ENCODE measurements at places on chromosomes 1 and 21.
A peak's percentile ranks its signal among the peaks of the same experiment; 100 is the strongest.

- DNase-seq = no peak
Measured at GRCh38 chr1:15946571-15947381, 29.1 kb downstream of the ZBTB17 start.

DNA sequence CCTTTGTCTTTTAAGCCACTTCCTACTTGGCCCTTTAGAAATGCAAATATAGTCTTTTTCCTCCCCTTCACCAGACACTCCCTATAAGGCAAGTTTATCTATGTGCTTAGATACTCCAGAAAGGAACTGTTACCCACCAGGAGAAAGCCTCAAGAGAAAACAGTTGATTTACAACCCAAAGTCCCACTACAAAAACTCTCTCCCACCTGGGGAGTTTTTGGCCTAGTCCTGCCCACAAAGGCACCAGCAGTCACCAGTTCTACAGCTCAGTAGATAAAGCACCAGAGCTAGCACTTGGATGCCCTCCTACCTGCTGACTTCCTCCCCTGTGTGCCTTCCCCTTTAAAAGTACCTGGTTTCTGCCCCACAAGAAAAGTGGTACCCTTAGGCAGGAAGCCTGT lies 27.7 kb upstream of the HAO2 start:
- DNase-seq = no peak

GRCh38 chr1:210250998-210251679 lies 18.5 kb downstream of the SERTAD4 start:
- DNase-seq = peak; percentile 93

DNA sequence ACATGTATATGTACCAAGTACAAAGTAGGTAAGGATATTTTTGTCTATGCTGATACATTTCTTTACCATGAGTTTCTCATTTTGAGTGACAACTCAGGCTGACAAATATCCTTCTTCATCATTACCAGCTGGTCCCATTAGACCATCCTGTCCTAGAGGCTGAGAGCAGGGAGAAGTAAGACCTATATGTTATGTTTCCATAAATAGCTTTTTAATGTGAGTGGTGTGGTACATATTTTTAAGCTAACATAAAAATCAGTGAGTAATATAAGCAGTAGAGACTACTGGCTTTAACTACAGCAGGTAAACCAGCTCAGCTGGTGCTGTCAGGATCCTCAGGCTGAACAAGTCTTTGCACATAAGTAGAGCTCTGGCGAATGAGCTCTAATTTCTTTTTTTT lies 62.4 kb downstream of the CLEC20A start:
- peak; percentile 6 for DNase-seq

GRCh38 chr1:50271968-50272578 lies 151.2 kb downstream of the DMRTA2 start:
- DNase-seq = peak; percentile 19

GRCh38 chr1:91585982-91586381 lies 85.3 kb downstream of the CDC7 start:
- no peak for DNase-seq

- DNase-seq = peak; percentile 91
Measured at GRCh38 chr1:42417166-42417565, 36.6 kb downstream of the RIMKLA start.

DNA sequence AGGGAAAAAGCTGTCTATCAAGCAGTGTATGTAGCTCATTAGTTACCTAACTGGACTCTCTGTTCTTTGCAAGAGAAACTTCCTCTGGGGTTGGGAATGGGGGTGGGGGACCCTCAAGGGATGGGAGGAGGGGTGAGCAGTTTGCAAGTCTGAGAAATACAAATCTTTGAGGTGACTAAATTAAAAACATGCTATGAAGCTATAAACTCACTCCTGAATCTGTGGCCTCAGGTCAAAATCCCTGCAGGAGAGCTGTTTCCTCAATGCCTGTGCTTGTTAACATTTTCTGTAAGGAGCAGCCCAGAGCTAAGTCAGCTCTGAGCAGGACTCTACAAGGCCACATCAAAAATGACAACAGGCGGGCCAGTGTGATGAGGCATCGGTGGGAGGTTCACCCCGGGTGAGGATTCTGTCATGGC lies 32.8 kb upstream of the PTPRC start:
- no peak for DNase-seq

All from tongue (tissue), 3 donors.